ENCODE measurements at places on chromosomes 1 and 21. TPM values are rescaled to one million over a fixed set of nuclear protein-coding genes. Genes with fewer than 3 reads are reported as not detected.

Gene FAM72C
- total RNA-seq: 0.83 TPM

Gene SH2D1B
- not detected for total RNA-seq

DNA sequence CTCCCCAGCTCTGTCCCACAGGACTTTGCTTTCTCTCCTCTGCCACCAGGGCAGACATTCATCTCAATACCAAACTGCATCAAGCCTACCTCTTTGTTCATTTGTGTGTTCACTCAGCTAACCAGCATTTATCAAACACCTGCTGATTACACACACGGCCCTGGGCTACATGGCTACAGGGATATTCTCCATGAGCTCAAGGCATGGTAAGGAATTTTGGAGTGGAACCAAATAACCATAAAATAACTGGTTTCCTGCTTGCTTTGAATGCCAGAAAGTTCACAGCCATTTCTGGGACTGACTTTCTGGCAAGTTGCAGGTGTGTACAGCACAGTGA, 54.6 kb downstream of the LDLRAD2 start:
- H3K27me3 ChIP-seq: no peaks in the 10 kb centered on the region
- no peak overlapping the region for H3K4me3 ChIP-seq
- H3K27ac ChIP-seq: no peak overlapping the region
- no peak for DNase-seq
- H3K4me1 ChIP-seq: peaks cover 16% of the 10 kb centered on the region

DNA sequence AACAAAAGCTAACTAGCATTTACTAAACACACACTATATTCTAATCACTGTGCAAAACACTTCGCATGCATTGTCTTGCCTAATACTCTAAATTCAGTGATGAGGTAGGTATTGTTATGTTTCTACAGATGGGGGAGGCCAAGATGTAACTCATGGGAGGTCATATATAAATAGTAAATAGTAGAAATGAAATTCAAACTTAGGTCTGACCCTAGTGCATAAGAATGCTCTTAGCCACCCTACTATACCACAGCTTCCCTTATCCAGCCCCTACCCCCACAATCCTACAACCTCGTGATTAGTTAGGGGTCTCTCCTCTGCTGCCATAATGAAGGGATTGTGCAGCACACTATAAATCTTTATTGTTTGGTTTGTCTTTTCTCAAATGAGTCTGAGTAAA, 3.3 kb downstream of the PFDN2 start:
- H3K27ac ChIP-seq: no peak overlapping the region
- H3K27me3 ChIP-seq: no peaks in the 10 kb centered on the region
- DNase-seq: peak; percentile 34
- H3K4me3 ChIP-seq: no peak overlapping the region

DNA sequence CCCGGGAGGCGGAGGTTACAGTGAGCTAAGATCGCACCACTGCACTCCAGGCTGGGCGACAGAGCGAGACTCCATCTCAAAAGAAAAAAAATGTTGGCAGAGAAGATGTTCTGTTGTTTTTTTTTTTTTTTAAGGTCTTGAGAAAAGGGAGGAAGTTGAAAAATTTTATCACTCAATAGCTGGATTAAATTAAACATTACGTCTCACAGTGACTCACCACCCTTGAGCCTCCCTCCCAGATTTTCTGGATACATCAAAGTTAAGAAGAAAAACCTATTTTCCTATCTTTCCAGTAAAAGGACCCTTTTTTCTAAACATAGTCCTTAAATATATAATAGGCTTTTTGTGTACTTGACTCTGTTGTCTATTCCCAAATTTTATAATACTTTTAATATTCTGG, 35.5 kb downstream of the IFNAR1 start:
- peak overlapping the region; percentile 1 for H3K27ac ChIP-seq
- no peak overlapping the region for H3K4me3 ChIP-seq
- H3K36me3 ChIP-seq: peaks cover 2% of the 10 kb centered on the region
- H3K4me1 ChIP-seq: peaks cover 5% of the 10 kb centered on the region
- H3K27me3 ChIP-seq: no peaks in the 10 kb centered on the region
- DNase-seq: peak; percentile 70

DNA sequence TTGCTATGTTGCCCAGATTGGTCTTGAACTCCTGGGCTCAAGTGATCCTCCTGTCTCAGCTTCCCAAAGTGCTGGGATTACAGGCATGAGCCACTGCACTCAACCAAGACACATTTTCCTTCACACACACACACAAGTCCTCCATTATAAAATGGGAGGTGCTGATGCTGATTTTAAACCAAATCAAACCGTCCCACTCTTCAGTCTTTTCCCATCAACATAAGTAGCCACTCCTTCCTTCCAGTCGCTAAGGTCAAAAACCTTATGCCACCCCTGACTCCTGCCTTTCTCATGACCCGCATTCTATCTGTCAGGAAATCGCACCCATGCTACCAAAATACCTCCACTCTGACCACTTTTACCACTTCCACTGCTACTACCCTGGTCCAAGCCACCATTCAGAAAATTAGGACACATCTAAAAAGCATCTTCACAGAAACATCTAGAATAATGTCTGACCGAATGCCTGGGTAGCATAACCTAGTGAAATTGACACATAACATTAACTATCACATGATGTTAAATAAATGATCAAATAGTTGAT, 28.0 kb upstream of the IFNGR2 start:
- H3K27ac ChIP-seq: no peak overlapping the region
- H3K36me3 ChIP-seq: no peaks in the 10 kb centered on the region

Gene SHE
- under 0.01 TPM for total RNA-seq

DNA sequence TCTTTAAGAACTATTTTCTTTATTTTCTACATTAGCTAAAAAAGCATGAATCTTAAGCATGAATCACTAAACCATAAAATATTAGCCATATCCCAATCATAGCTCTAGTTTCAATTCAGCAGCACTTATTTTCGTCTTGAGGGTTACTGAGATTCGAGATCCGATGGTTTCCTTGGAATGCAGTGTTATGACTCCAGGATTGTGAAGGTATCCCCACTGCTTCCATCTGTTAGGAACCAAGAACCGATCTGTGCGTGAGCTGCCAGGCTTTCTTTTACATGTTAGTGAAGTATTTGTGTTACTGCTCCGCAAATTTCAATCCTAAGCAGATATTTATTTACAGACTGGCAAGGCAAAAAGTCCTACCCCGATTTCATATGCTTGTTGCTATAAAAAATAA, 18.8 kb downstream of the TNFRSF9 start:
- H3K4me3 ChIP-seq: no peak overlapping the region

Gene FABP3
- total RNA-seq: 554 TPM

Gene DYNLT5
- total RNA-seq: under 0.01 TPM

DNA sequence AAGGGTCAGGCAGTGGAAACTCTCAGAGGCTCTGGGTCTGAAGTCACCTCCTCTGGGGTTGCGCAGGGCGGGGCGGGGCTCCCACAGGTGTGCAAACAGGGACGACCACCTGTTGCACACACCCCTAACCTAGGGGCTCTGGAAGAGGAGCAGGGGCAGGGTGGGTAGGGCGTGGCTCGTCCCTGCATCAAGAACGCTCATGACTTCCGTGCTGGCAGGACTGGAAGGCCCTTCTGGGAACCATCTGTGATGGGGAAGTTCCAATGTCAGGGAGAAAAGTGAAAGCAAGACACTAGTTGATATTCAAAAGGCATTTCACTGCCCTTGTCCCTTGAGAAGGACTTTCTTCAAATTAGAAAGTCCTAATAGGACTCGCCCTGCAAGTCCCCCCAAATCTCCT, 22.1 kb upstream of the CLSTN1 start:
- H3K36me3 ChIP-seq: no peaks in the 10 kb centered on the region
- H3K4me3 ChIP-seq: no peak overlapping the region
- no peak overlapping the region for H3K27ac ChIP-seq
- no peak for DNase-seq

Gene PRRC2C
- 31.8 TPM for total RNA-seq

GRCh38 chr1:62685431-62685859, 2.7 kb downstream of the DOCK7 start:
- H3K4me3 ChIP-seq: no peak overlapping the region
- peak; percentile 52 for DNase-seq
- peaks cover 13% of the 10 kb centered on the region for H3K4me1 ChIP-seq
- no peak overlapping the region for H3K27ac ChIP-seq

Gene TMEM54
- 69.9 TPM for total RNA-seq

DNA sequence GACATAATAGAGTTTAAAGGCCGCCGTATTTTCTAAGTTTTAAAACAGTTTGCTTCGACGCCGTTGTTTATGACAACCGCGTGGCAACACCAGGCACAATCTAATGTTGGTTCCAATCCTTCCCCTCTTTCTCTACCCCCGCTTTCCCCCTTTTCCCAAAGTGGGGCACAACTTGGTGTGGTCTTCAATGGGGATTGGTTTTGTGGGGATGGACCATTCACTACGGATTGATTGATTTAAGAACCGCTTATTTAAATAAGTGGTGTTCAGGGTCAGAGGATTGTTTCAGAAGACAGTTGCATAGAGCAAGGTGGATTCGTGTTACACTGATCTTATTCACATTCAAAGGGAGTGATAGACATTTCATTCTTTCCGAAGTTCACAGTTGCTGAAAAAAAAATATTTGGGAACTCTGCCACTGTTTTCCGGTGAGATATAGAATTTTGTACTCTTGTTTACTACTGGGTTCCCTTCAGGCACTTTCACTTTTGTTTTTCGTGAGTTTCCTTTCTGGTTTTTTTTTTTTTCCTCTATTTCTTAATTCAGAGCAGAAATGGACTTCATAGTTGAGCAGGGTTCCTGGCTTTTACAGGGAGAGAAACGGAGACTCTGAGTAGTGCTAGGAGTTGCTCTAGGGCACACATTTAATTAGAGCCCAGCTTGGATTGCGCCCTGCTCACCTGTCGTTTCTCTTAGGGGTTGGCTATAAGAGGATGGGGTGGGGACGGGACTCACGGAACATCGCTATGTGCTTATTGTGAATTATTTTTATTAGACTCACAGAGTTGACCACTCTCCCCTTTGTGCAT, 79.6 kb upstream of the AK4 start:
- DNase-seq: peak; percentile 51
- H3K27me3 ChIP-seq: no peaks in the 10 kb centered on the region
- H3K4me1 ChIP-seq: peaks cover 6% of the 10 kb centered on the region
- peak overlapping the region; percentile 84 for H3K27ac ChIP-seq

DNA sequence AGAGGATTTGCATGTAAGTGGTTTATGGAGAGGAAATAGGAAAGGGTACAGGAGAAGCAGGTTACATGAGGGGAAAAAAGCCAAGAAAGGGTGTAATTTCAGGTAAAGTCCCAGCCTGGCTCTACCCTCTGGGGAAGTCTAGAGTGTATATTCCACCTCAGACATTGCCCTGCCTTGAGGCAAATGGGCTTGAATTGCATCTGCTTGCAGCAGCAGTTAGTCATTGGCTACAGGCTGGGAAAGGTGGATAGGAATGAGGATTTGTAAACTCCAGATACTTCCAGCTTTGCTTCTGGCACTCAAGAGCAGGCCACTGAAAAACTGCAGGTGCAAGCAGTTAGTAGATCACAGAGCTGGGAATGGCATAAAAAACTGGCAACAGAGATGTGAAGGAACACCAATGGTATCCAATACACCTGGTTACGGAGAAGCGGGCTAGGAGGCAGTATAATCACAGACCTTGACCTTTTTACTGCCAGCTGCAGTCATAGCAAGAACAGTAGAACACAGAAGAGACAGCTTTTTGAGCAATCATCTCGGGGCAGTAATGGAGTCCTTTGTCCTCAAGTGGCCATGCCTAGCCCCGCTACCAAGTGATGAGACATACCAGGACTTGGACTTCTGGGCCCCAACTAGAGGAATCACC, 226.9 kb upstream of the NRIP1 start:
- no peaks in the 10 kb centered on the region for H3K36me3 ChIP-seq
- H3K4me1 ChIP-seq: peaks cover 3% of the 10 kb centered on the region
- DNase-seq: no peak
- H3K27ac ChIP-seq: no peak overlapping the region
- no peaks in the 10 kb centered on the region for H3K27me3 ChIP-seq

DNA sequence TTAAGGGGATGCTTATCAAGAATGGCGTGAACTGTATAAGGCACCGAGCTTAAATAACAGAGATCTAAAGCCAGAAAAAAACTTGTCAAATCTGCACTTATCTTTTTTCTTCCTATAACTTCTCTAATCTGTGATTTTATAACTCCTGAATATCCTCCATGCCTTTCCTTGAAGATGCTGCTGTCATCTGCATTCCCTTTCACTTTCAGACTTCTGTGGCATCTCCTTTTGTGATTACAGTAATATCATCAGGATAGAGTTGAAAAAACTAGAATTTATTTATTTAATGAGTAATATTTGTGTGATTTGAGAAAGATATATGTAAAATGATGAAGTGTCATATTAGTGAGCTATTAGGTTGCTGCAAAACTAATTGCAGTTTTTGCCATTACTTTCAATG, 357.8 kb upstream of the PTBP2 start:
- DNase-seq: peak; percentile 15
- H3K36me3 ChIP-seq: no peaks in the 10 kb centered on the region
- no peaks in the 10 kb centered on the region for H3K27me3 ChIP-seq
- H3K4me3 ChIP-seq: no peak overlapping the region

Gene SAMSN1
- total RNA-seq: not detected

DNA sequence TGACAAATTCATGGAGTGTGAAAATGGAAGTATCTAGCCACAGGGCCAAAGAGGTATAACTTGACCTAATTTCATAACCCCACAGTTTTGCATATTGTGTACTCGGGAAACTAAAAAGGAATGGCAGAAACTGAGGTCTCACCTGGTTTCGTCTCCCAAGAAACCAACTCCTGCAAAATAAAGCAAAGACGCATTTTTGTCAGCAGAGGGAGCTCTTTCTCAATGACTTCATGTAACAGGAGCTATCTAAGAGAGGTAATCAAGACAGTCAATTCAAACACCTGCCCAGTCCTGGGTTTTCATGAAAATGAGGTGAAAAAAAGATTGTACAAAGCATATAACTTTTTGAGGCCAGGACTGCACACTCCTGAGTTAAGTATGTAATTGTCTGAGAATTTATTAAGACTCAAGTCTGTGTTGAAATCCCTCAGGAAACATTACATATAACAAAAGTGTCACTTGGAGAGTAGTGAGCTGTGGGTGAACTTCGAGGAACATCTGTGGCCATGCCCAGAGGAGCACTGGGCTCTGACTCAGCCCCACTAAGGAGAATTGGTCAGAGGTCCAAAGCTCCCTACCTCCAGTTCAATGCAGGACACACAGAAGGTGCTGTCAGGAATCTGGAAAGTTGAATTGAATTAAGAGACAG, 17.6 kb downstream of the FCRL4 start:
- H3K27me3 ChIP-seq: no peaks in the 10 kb centered on the region
- DNase-seq: peak; percentile 44
- no peak overlapping the region for H3K4me3 ChIP-seq
- no peaks in the 10 kb centered on the region for H3K36me3 ChIP-seq
- H3K27ac ChIP-seq: no peak overlapping the region
- no peaks in the 10 kb centered on the region for H3K4me1 ChIP-seq

Gene PLCH2
- 0.17 TPM for total RNA-seq

Gene PHACTR4
- 6.9 TPM for total RNA-seq

GRCh38 chr1:157774412-157774811, 2.5 kb downstream of the FCRL2 start:
- H3K36me3 ChIP-seq: no peaks in the 10 kb centered on the region
- no peak overlapping the region for H3K4me3 ChIP-seq
- H3K27ac ChIP-seq: no peak overlapping the region

GRCh38 chr1:50257029-50257428, 148.3 kb downstream of the ELAVL4 start:
- H3K27ac ChIP-seq: no peak overlapping the region
- no peaks in the 10 kb centered on the region for H3K4me1 ChIP-seq
- H3K27me3 ChIP-seq: no peaks in the 10 kb centered on the region
- DNase-seq: no peak
- no peaks in the 10 kb centered on the region for H3K36me3 ChIP-seq
- H3K4me3 ChIP-seq: no peak overlapping the region
